ENCODE measurements at places on chromosomes 13 and 19.

DNA sequence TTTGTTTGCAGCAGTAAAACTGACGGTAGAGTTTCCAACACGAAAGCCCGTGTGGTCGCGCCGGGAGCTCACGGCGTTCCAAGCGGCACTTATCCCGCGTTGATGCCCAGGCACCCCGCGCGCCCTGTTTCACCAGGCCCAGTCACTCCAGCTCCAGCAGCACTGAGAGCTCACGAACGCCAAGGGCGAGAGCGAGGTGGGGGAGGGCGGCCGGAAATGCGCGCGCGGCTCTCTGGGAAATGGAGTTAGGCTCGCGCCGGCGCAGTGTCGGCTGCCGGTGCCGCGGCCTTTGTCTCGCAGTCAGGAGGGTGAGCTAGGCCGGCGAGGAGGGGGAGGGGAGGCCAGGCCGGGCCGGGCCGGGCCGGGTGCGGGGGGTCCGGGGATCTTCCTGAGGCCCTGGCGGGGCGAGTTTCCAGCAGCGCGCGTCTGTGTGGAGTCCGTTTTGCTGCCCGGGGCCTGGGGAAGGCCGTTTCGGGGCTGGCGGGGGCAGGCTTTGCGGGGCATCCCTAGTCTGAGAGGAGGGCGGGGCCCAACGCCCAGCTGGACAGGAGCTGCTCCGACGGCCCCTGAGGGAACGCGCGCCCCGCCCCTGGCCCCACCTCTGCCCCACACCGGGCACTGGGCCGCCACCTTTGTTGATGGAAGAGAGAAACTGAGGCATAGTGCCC, at the start of gene ZNF135:
TSS of gene ZNF135 (plus strand) at position 280 of the 668 bp plus-strand sequence. CDS start 721 bp downstream, outside the sequence.
- DNase-seq: peak; percentile 75

DNA sequence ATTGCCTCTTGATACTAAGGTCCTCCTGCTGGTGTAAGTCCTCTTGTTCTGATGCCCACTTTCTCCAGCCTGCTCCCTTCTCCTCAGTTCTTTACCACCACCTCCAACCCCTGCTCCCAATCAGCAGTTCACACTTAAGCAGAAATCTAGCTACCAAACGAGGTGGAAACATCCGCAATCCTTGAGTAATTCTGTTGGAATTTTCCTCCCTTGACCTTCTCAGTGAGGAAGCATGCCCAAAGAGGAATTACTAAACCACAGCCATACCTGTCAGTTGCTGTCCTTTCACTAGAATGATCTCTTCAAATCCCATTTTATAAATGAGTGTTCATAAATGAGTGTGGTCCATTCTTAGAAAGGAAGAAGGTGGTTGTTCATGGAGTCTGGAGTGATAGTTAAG, 289.9 kb downstream of the DACH1 start:
- no peak for DNase-seq

DNA sequence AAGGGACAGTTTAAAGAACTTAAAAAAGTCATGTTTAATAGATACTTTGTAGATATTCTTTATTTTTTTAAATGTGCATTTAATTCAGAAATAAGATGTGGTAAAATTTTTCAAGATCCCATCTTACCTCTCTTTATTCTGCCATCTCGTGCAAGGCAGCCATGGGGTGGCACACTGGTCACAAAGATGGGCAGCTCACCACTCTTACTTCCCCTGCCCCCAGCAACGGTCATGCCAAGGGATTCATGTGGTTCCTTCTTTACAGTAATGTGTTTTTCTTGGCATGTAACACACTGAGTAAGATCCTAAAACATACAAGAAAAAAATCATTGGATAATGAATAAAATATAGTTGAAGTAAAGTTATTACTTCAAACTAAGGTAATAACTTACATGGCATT, 64.2 kb downstream of the LNX2 start:
- no peak for DNase-seq

DNA sequence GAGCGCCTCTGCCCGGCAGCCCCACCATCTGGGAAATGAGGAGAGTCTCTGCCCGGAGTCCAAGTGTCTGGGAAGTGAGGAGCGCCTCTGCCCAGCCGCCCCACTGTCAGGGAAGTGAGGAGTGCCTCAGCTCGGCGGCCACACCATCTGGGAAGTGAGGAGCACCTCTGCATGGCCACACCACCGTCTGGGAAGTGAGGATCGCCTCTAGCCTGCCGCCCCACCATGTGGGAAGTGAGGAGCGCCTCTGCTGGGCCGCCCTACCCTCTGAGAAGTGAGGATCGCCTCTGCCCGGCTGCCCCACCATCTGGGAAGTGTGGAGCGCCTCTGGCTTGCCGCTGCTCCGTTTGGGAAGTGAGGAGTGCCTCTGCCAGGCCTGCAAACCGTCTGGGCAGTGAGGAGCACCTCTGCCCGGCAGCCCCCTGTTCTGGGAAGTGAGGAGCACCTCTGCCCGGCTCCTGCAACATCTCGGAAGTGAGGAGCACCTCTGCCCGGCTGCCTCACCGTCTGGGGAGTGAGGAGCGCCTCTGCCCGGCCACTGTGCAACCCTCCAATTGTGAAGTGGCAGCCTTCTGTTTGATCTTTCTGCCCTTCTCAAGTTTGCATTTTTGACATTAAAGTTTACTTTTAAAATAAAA, 60.8 kb upstream of the CEACAM21 start:
- no peak for DNase-seq

- no peak for DNase-seq
Observed at GRCh38 chr13:30121666-30122065, 185.7 kb downstream of the KATNAL1 start.

DNA sequence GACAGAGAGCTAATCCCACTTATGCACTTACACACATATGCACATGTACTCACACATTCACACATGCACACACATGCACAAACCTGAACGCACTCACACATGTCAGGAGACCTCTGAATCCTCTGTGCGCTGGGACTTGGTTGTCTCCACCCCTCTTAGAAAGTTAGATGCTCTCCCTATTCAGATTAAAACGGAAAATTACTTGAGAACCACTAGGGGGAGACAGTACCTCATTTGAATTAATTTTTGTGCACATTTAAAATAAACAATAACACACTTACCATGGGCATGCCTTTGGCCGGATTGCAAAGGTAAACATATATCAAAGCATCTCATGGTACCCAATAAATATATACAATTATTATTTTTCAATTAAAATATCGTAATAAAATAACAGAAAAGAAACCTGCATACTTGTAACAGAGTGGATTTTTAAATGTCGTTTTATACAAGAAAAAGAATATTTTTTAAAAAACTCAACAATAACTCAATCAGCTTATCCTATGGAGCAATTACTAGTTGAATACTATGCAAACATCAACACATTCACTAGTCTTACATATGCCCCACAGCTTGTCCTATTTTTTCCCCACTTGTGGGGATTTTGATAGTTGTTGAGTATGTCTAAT, 9.5 kb upstream of the LILRB4 start:
- DNase-seq: no peak

GRCh38 chr13:21796775-21797514, 126.1 kb downstream of the FGF9 start:
- no peak for DNase-seq

GRCh38 chr13:113324398-113324797, 27.4 kb downstream of the LAMP1 start:
- DNase-seq: no peak

- no peak for DNase-seq
Observed at GRCh38 chr13:62209529-62209928, 793.9 kb upstream of the PCDH20 start.

DNA sequence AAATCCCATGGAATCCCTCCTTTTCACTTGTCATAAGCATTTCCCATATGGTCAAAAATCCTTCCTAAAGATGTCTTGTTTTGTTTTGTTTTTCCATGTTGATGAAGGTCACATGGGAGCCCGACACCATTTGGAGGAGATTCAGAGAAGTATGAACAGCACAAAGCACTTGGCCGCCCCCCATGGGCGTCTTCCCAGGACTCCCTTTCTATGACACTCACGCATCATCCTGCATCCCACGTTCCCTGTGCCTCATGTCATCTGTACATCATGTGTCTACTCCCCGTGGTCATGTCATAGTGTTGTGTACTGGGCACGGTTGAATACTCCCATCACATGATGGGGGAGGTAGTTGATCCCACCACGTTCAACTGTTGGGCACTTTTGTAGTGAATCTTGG, 2.0 kb downstream of the ZSCAN1 start:
- no peak for DNase-seq

- no peak for DNase-seq
Observed at GRCh38 chr13:97921176-97921816, 32.2 kb upstream of the IPO5 start.

DNA sequence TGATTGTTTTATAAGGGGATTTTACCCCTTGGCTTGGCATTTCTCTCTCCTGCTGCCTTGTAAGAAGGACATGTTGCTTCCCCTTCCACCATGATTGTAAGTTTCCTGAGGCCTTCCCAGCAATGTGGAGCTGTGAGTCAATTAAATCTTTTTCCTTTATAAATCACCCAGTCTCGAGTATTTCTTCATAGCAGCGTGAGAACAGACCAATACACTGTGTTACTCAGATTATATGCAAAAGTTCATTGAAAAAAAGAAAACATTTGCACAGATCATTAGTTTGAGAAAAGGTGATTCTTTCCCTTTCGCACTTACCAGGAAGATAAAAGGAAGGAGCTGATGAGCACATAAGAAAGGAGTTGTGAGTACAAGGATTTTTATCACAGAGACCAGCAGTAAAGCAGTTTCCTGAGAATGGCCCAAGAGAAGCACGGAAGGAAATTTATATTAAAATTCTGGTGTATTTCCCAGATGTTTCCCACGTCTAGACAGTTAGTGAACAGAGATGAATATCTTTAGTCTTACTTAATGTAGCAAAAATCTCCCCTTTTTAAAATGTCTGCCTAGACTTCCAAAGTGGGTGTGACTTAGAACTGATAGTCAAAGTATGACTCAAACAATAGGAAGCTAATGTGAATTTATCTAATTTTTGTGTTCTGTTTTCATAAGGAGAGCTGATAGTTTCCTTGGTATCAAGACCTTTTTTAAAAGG, 431.8 kb upstream of the SGCG start:
- no peak for DNase-seq

- no peak for DNase-seq
Observed at GRCh38 chr13:67493835-67494234, 263.7 kb upstream of the PCDH9 start.

DNA sequence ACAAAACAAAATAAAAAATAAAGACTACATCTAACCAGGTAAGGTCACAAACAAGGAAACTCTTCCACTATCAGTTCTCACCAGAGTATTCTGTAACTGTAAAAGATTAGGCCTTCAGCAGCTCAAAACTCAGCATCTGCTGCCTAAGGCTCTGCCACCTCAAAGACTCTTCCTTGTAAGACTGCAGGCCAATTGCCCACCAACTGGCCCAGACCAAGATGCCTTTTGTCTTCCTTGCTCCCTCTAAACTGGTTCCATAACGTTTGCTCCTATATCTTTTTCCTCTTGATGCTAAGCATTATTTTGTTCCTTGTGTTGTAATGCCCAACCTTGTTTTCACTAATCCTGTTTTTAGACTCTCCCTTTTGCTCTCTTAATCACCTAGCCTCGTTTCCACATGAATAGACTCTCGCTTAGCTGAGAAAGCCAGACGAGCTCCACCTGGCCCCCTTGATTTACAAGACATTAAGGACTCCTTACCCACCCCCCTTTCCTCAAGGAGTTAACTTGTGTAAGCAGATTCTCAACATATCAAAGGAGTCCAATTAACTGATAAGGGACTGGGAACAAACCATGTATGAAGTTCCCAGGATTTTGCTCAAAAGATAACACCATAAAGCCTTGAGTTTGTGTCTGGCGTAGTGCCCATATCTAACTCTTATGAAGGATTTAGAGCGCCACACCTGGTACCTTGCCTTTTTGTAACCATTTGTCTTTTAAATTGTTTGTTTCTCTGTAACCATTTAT, 1.5 kb downstream of the ZNF814 start:
- DNase-seq: no peak

GRCh38 chr13:34344816-34345215, 526.9 kb downstream of the RFC3 start:
- no peak for DNase-seq

GRCh38 chr19:19627621-19628500, at the start of gene LPAR2:
Gene LPAR2 (minus strand): TSS chr19:19628220. CDS start chr19:19627275, 945 bp downstream.
- peak; percentile 92 for DNase-seq

- no peak for DNase-seq
Observed at GRCh38 chr19:695352-695949, at the start of gene PRSS57. Gene PRSS57 (minus strand): TSS chr19:695452. CDS start chr19:695430, 22 bp downstream.

DNA sequence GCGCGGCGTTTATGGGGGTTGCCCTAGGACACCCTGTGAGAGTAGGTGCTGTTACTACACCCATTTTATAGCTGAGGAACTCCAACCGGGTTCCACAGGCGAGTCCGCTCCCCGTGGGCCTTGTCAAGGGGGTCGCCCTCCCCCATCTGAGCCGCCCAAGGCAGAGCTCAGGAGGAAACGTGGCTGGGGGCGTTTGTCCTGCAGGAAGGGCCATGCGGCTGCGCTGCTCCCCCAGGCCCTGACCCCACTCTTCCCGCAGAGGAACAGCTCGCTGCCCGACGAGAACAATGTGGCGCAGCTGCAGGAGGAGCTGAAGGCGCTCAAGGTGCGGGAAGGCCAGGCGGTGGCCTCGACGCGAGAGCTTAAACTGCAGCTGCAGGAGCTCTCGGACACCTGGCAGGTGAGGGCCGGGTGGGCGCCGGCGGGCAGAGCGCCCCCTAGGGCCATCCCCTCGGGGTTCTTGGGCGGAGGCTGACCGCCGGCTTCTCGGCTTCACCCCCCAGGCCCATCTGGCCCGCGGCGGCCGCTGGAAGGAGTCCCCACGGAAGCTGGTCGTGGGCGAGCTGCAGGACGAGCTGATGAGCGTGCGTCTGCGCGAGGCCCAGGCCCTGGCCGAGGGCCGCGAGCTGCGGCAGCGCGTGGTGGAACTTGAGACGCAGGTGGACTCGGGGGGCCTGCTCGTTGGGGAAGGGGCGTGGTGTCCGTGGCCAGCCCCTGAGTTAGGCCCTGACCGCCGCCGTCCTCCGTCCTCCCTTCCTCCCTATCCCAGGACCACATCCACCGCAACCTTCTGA, 12.4 kb downstream of the PRR36 start:
- DNase-seq: no peak

DNA sequence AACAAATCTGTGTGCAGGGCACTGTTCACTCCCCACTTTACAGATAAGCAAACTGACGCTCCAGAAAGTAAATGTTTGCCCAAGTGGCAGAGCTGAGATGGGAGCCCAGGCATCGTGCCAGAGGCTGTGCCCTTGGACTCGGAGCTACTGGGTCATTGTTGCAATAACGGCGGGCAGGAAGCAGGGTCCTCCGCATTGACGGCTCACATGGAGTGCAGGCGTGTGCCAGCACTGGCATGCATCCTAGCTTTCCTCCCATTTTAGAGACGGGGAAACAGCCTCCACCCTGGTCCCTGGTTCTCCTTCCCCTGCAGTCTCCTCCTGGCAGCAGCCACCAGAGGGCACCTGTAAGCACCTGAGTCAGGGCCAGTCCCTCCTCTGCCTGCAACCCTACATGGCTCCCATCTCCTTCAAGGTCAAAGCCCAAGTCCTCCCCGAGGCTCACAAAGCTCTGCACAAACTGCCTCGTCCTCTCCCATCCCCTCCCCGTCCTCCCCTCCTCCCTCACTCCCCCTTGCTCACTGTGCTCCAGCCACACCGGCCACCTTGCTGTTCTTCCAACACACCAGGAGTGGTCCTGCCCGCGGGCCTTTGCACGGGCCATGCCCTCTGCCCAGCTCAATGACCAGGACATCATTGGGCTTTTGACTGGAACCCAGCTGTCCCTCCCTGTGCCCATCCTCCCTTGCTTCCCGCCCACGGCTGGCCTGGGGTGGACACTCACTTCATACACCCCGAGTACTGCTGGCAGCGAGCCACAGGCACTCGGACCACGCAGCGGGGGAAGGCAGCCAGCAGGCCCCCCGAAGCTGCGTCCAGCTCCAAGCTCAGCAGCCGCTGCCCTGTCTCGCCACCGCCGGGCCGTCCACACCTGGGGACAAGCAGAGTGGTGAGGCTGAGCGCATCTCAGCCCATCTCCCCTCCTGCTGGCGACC, 7.7 kb upstream of the LRG1 start:
- DNase-seq: no peak
